Fibroblast of skin of left quadriceps (primary cell): ENCODE measurements at places on chromosomes 7 and 10.
A peak's percentile ranks its signal among the peaks of the same experiment; 100 is the strongest.

GRCh38 chr7:104900525-104901239, 113.3 kb upstream of the KMT2E start:
- DNase-seq, result no peak

GRCh38 chr7:15143121-15143520, 240.6 kb upstream of the DGKB start:
- no peak for DNase-seq

GRCh38 chr7:52794621-52795020, 240.8 kb upstream of the POM121L12 start:
- no peak for DNase-seq

DNA sequence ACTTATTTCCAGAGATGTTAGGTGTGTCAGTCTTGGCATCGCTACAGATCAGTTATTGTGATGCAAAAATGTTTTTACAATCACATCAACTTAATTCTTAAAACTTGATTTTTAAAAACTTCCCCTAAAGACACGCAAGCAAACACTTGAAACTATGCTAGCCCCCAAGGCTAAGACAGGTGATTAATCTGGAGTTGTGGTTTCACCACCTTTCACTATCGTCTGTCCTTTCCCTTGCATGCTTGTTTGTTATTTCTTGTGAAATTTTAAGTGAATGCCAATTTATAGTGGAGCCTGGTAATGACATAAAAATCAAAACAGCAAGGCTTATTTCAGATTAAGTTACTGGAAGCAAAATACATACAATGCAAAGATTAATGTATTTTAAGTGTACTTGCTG, 70.4 kb downstream of the SLC35B4 start:
- no peak for DNase-seq

DNA sequence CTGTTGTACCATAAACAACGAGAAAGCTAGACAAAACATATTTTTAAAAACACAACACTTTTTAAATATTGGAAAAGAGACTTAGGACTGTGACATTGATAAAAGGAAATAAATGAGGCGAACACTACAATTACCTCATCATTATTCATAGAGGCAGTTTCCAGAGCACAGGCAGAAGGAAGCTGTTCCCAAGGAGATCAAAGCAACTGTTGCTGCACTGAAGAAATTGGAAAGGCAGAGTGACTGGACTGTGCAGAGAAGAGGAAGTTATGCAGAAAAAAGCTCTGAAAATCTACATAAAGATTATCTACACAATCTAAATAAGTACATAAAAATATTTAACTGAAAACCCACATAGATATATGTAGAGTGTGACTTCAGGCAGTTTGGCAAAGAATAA, 32.8 kb downstream of the MYO3A start:
- no peak for DNase-seq

DNA sequence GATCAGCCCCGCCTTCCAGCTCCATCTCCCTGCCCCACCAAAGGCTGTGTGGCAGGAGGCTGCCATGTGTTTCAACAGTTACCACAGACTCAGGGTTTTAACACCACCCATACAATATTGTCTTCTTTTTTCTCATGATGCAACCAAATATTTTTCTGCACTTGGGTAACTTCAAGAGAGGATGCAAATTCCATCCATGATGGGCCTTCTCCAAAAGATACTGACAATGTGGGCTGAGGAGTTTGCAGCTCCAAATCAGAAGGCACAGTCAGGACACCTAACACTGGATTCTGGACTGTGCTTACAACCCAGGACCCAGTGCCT, 347.9 kb downstream of the GRID1 start:
- no peak for DNase-seq

- no peak for DNase-seq
Observed at GRCh38 chr10:88138319-88138848, 275.0 kb downstream of the PTEN start.

DNA sequence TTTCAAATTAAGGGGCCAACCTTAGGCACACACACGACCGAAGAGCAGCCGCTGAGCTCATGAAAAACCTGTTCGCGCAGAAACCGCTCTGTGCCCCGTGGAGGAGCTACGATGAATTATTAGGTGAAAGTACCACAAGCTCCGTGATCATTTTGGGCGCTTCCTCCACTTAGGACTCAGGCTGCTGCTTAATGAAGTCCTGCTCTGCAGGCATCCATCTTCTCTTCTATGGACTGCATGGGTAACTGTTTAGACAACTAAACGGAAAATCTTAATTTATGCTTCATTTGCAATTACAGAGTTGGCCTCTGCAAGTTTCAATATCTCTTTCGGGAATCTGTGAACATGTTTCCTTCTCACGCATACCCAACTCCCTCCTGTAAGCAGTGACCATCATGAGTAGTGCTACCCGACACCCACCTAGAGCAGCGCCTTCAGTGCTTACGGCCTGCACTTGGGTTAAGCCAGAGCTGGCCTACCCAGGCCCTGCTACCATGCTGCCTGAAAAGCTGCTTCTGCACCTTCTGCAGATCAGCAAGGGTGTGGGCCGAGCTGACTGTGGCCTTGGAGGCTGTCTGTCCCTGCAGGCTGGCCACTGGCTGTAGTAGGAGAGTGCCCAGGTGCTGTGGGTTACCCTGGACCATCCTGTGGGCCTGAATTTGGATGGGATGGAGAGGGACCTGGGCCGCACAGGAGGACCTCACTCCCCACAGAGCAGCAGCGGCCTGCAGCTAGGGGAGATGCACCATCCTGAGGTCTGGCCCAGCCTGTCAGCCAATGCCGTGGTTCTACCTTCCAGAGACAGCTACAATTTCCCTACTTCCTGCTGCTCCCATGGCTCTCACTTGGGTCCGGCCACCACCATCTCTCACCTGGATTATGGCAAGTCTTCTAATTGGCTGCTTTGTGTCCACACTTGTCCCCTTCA, 36.0 kb downstream of the GNA12 start:
- peak; percentile 24 for DNase-seq

DNA sequence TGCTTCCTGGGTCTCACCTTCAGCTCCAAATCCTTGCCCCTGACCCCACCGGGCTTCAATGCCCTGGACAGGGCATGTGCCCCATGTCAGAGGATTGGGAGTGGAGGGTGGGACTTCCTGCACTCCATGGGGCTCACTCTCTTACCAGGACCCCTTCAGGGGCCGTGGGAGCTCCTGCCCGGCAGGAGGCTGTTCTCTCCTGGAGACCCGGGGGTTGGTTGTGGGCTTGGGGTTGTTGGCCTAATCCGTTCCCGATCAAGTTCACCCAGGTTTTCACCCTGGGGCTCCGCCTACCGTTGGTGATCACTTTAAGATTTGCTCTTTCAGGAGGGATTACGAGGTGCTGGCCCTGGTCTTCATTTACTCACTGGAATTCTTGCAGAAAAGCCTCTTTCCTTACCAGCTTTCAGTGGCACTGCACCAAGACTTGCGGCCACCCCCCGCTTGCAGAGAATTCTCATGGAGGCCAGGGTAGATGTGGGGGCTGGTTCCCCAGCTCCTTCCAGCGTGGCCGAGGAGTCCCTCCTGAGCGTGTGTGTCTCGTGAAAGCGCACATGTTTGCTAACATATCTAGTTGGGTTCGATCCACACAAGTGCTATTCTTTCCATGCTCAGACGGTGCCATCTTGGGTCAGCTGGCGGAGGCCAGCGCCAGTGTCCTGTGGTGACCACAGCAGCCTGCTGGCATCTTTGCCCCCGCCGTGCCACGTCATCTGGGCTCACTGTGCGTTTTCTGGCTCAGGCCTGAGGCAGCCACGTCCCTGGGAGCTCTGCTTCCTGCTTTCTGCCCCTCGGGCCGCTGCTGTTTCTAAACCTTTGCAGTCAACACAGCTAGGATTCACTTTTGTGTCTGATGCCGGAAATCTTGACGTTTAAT, 15.6 kb downstream of the PWWP2B start:
- DNase-seq, result no peak

GRCh38 chr10:91614225-91614624, 18.6 kb downstream of the PPP1R3C start:
- peak; percentile 96 for DNase-seq

GRCh38 chr7:155973451-155973997, 161.3 kb upstream of the SHH start:
- no peak for DNase-seq

- DNase-seq, result peak; percentile 70
Observed at GRCh38 chr7:45921699-45922519, 837 bp upstream of the IGFBP3 start.

GRCh38 chr10:22712956-22713852, 1.2 kb downstream of the PIP4K2A start:
- DNase-seq, result no peak

- peak; percentile 75 for DNase-seq
Observed at GRCh38 chr10:69696073-69696731, 66.2 kb downstream of the FAM241B start.

- no peak for DNase-seq
Observed at GRCh38 chr7:70303309-70303708, 705.0 kb downstream of the AUTS2 start.

DNA sequence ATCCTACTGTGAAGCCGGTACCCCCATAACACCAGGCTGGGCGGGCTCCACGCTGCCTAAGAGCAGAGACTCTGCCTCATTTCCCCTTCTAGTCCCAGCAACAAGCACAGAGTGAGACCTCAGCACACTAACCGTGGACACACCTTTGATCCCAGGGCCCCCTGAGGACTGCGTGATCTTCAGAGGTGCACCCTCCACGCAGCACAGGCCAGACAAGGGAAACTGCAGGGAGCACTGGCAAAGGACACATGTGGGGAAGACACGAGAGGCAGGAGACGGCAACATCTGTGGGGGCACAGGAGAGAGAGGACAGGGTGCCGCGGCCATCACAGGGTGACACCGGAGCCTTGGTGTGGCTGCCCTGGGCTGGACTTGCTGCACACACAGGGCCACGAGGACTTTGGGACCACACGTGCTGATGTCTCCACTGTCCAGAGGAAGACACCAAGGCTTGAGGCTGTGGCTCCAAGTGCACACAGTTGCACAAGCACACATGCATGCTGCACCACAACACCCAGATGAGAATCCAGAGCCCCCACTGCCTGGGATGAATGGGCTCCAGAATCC, 128.8 kb downstream of the PTPRN2 start:
- no peak for DNase-seq

- DNase-seq, result no peak
Observed at GRCh38 chr10:11272915-11273389, 255.3 kb downstream of the CELF2 start.

- no peak for DNase-seq
Observed at GRCh38 chr7:42617071-42617765, 294.7 kb downstream of the C7orf25 start.

DNA sequence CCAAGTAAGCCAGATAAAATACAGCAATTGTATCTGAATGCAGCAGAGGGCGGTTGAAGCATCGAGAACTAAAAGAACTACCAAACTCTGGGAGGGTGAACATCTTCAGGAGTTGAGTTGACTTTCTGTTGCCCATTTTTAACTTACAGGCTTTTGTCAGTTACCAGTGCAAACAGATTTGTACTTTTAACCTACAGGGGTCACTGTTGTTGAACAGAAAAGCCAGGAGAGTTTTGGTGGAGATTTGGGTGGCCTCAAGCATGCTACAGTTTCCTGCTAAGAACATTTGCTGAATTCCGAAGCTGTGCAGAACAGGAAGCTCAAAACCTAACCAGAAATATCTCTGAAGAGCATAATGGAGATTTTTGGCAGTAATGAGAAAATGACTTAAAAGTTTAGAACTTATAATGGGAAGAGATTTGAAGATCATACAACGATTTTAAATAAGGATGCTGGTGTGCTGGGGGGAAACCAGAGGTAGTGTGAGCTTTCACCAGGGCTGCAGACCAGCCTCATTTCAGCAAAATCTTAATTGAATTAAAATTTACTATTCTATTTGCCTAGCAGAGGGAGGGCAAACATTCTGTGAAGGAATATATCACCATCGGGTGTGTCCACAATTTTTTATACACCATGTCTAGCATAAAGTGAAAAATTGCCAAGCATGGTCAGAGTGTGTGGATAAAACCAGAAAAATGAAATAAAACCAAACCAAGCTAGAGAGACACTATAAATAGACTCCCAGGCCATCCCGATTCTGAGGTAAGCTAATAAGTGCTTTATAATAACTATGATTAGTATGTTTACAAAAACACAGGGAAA, 208.6 kb upstream of the CCDC6 start:
- peak; percentile 56 for DNase-seq

DNA sequence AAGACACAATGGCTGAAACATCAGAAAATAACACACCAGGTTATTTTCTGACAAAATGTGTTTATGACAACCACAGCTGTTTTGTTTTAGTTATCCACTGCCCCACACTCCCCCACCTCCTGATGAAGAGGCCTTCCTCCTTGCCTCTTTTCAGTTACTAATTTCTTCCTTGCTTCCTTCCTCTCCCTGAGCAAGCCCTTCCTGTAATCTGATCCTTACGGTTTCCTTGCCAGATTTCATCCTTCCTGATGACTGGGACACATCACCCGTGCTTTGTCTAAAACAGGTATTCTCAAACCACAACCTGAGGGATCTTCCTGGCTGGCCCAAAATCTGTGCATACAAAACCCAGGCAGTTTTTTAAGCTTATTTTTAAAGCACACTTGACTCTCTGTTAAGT, 39.4 kb downstream of the CHST15 start:
- no peak for DNase-seq

DNA sequence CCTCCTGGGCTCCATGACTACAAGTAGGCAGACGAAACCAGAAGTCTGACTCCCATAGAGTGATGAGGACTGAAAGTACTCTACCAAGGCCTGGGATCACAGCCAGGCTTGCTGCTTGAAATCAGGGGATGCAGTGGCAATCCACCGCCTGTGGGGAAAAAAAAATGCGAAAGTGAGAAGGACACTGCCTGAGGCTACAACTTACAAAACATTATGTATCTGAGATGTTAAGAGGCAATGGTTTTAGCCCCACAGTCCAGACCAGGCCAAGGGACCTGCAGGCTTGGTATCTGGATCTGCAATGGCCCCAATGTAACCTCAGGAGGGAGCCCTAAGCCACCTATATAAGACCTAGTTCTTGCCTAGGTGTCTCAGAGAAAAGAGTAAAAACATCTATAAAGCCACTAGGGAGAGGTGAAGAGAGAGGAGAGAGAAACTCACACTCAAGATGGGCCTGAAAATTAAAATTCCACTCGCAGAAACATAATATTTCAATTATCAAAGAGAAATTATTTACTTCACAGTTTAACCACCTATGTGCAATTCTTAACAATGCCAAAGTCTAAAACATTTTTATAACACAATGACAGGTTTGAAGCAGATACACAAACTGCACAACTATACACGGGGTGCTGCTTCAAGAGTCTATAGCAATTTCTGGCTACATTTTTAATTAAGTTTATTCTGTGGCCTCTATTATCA, 13.9 kb downstream of the DNAJC1 start:
- DNase-seq, result no peak

DNA sequence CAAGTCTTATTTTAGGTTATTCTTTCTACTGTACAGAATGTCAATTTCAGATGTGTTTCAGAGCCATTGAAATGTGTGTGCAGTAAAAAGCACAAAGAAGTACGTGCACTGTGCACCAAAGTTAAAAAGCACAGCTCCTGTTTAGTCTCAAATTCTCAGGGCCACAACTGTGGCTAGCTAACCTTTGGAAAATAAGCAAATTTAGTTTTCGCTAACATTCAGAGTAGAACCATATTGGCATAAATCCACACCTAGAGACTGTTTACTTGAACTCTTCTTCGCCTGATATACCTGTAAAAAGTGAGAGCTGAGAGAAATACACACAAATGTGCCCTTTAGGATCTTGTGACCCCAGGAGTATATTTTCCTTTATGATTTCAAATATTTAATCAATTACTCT, 353.9 kb downstream of the TFEC start:
- DNase-seq, result no peak

GRCh38 chr7:1968397-1969111, 264.2 kb downstream of the MAD1L1 start:
- no peak for DNase-seq

- DNase-seq, result no peak
Observed at GRCh38 chr7:50156706-50157105, 63.7 kb upstream of the ZPBP start.
